ENCODE measurements at places on chromosomes 5 and 9. TPM values are rescaled to one million over a fixed set of nuclear protein-coding genes. Genes with fewer than 3 reads are reported as not detected.
A peak's percentile ranks its signal among the peaks of the same experiment; 100 is the strongest.

DNA sequence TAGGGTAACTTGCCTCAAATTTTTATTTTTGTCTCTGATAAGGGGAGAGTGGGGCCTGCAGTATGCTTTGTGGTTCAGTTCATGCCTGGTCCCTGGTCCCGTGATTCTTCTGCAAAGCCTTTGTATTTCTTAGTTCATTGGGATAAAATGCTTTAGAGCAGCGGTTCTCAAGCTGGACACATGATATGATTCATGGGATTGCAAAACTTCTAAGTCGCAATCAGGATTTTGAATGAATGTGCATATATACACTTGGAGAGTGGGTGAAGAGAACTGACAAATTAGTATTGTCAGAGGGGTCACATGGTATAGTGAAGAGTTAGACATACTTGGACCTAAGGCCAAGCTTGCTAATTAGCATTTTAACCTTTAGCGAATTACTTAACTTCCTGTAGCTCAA is 265.4 kb upstream of the KLF9 start:
- H3K4me3 ChIP-seq = no peak overlapping the region
- H3K27me3 ChIP-seq = no peaks in the 10 kb centered on the region
- H3K4me1 ChIP-seq = no peaks in the 10 kb centered on the region
- no peak overlapping the region for H3K27ac ChIP-seq

- no peak for DNase-seq
- no peaks in the 10 kb centered on the region for H3K4me1 ChIP-seq
- H3K27ac ChIP-seq = no peak overlapping the region
- H3K36me3 ChIP-seq = no peaks in the 10 kb centered on the region
- no peak overlapping the region for H3K4me3 ChIP-seq
- H3K27me3 ChIP-seq = no peaks in the 10 kb centered on the region
Measured at GRCh38 chr9:116937361-116937760, 250.3 kb downstream of the TRIM32 start.

DNA sequence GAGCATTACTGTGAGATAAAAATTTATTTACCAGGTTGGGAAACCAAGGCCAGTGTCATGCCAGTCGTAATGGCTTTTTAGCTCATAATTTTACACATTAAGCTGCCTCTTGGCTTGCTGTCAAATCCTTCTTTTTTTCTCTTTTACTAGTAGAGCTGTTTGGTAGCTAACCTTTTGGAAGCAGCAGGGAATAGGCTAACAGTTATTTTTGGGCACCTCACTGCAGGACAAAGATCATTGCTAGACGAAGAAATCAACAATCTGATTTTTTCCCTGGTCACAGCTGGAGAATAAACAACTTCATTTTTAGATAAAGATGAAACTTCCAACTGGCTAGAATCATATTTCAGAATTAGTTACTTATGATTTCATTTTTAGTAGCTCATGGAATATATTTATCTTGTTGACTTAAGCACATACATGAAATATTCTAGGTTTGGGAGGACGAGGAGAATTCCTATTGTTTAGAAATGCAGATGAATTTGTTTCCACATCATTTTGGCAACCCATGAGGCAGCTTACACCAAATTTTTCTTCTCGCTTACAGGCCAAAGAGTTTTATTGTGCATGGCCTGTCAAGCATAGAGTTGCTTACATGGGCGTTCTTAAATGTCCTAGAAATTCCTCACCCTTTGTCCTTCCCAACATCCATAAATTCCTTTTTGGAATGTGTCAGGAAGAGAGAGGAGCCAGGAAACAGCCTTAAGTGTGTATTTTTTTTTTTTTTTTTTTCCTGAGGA is 19.6 kb downstream of the TNC start:
- no peak overlapping the region for H3K27ac ChIP-seq
- DNase-seq = peak; percentile 62
- H3K27me3 ChIP-seq = no peaks in the 10 kb centered on the region
- H3K4me1 ChIP-seq = no peaks in the 10 kb centered on the region
- H3K4me3 ChIP-seq = no peak overlapping the region
- H3K36me3 ChIP-seq = no peaks in the 10 kb centered on the region

GRCh38 chr9:131636593-131636992 is 91.3 kb downstream of the PRRT1B start:
- no peak overlapping the region for H3K4me3 ChIP-seq
- no peak for DNase-seq
- peaks cover 12% of the 10 kb centered on the region for H3K4me1 ChIP-seq
- H3K27ac ChIP-seq = peak overlapping the region; percentile 91
- peaks cover 29% of the 10 kb centered on the region for H3K36me3 ChIP-seq

DNA sequence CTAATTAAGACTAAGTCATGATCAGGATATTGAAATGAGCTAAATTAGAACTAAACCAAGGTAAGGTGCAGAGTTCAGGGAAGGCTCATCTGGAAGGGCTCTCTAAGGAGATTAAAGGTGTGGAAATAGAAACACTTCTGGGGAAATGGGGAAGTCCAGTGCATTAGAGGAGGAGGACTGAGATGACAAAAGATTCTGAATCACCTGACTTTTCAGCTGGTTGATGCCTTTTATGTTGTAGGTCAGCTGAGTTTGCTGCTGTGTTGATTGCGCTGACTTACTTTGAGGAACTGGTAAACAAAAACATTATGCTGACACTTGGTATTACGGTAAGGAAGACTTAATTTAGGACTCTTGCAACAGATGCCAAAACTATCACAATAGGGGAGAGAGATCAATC is 23.8 kb downstream of the IFNA5 start:
- H3K27me3 ChIP-seq = no peaks in the 10 kb centered on the region
- H3K27ac ChIP-seq = no peak overlapping the region
- DNase-seq = no peak
- no peak overlapping the region for H3K4me3 ChIP-seq
- H3K4me1 ChIP-seq = no peaks in the 10 kb centered on the region

DNA sequence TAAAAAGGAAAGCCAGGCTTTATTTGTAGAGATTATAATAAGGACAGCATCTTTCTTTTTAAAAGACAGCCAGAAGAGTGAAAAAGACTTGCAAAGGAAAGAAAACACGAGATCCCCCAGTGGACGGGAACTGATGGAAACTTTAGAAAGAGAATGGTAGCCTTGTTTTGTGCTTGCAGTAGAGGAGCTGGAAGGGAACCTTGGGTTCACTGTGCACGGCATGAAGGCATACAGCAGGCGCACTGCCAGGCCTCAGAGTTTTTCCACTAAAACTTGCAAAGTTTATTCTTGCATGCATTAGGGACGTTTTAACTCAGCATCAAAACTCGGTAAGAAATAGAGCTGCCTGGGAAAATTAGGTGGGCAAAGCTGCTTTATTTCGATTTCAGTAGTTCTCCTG is 248.6 kb downstream of the IRX1 start:
- DNase-seq = no peak
- H3K4me3 ChIP-seq = no peak overlapping the region
- H3K27ac ChIP-seq = no peak overlapping the region
- H3K4me1 ChIP-seq = no peaks in the 10 kb centered on the region

DNA sequence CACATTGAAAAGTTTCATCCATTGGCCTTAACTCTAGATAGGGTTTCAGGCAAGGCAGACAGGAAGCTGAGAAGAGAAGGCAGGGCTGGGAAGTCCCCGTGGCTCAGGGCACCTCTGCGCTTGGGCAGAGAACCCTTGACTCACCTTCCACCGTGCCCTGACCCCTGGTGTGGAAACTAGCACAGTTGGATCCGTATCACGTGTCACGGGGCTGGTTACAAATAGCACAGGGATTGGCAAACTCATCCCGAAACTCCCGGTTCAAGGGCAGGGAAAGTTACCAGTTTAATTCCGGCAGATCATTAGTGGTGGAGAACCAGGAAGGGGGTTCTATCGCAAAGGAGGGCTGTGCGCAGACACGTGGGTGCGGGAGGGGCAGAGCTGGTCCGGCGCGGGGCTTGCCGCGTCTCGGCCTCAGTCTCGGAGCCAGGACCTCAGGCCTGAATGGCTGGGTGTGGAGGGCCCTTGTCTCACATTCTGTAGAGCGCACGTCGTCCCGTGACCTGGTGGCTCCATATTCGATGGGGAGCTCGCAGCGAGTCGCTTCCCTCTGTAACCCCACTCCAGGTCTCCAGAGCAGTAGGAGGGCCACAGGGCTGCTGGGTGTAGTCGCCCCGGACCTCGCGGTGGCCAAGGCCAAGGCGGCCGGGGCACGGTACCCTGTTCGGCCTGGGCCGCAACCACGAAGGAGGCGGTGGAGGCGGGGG is 771 bp upstream of the TMEM171 start:
- H3K4me1 ChIP-seq = no peaks in the 10 kb centered on the region
- no peaks in the 10 kb centered on the region for H3K36me3 ChIP-seq
- DNase-seq = peak; percentile 59
- no peak overlapping the region for H3K27ac ChIP-seq
- H3K27me3 ChIP-seq = peaks cover 9% of the 10 kb centered on the region

DNA sequence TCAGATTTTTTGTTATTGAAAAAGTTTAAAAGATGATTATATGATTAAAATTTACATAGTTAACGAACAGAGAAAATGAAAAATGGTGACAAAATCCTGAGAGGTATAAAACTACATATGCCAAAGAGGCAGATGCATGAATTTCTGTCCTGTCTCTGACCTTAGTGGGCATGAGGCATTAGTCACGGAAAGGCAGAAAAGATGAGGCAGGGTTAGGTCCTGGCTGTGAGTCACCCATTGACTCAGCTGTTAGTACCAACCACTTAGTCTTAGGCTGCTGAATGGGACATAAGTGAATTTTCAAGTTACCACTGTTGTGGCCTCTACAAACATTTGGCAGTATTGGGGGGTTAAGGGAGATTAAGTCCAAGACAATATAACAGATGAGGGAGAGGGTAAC is 33.1 kb downstream of the RASA1 start:
- H3K4me1 ChIP-seq = peaks cover 53% of the 10 kb centered on the region
- H3K4me3 ChIP-seq = no peak overlapping the region
- no peak for DNase-seq
- H3K27ac ChIP-seq = no peak overlapping the region

DNA sequence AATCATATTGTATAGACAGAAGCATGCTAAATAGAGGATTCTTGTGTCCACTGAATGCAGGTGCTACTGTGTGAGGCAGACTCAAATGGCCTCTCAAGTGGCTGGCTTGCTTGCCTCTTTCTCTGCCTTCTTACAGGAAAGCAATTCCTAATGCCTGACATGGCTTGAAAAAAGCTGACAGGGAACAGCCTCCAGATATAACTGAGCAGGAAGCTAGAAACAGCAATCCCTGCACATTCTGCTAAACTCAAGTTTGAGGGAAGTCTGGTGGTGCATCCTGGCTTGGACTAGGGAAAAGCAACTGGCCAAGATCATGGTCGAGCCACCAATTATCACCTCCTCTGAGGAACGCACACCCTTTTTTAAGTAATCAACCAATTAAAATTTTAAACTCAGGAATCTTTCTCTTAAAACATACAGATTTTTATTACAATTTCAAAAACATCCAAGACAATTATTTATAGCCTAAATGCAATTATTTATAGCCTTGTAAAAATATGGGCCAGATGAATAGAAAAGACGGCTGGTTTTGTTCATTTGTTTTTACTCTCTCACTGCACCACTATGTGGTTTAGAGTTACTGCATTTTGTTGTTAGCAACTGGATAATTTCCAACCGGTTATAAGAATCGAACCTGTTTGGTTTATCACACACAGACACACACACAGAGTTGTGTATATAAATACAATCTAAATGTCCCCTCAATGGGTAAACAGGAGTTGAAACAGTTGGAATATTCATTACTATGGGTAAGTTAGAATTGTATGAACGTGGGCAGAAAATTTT is 290.9 kb upstream of the ANKRD55 start:
- H3K36me3 ChIP-seq = no peaks in the 10 kb centered on the region
- no peak overlapping the region for H3K4me3 ChIP-seq
- H3K27ac ChIP-seq = no peak overlapping the region
- H3K27me3 ChIP-seq = no peaks in the 10 kb centered on the region
- no peak for DNase-seq
- H3K4me1 ChIP-seq = peaks cover 15% of the 10 kb centered on the region

GRCh38 chr5:111259636-111260035 is 35.5 kb downstream of the CAMK4 start:
- H3K27me3 ChIP-seq = no peaks in the 10 kb centered on the region
- no peaks in the 10 kb centered on the region for H3K36me3 ChIP-seq
- no peak for DNase-seq
- no peaks in the 10 kb centered on the region for H3K4me1 ChIP-seq
- H3K4me3 ChIP-seq = no peak overlapping the region
- no peak overlapping the region for H3K27ac ChIP-seq

GRCh38 chr5:107023732-107024131 is 647.0 kb downstream of the EFNA5 start:
- no peaks in the 10 kb centered on the region for H3K27me3 ChIP-seq
- H3K27ac ChIP-seq = no peak overlapping the region
- H3K4me3 ChIP-seq = no peak overlapping the region
- no peak for DNase-seq
- H3K4me1 ChIP-seq = no peaks in the 10 kb centered on the region

- no peak overlapping the region for H3K27ac ChIP-seq
- no peaks in the 10 kb centered on the region for H3K36me3 ChIP-seq
- H3K27me3 ChIP-seq = no peaks in the 10 kb centered on the region
- DNase-seq = no peak
Measured at GRCh38 chr5:163772241-163772640, 266.8 kb downstream of the MAT2B start.

DNA sequence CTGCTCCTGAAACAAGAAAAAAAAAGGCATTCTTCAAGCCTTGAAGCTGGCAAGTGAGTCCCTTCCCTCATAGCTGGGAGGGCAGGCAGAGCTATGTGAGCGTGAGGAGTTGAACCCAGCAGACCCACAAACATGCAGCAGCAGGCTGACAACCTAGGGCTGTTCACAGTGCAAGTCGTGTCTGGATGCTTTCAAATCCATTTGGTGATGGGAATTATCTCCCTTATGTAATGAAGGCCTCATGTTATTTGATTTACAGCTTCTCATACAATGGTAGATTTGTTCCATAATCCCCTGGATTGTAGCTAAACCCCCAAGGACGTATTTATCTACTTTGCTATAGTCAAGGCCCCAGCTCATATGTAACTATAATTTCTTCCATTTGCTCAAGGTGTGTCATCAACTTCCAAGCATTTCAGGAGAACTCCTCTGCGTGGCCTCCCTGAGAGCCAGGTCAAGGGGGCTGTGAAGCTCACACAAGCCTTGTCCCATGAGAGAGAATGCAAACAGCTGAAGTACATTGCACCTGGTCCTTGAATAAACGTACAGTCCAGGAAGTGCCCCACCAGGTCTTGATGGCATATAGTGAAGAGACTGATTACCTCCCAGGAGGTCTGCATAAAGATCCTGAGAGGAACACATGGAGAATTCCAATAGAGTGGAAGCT is 124.8 kb upstream of the SLC1A3 start:
- H3K36me3 ChIP-seq = no peaks in the 10 kb centered on the region
- H3K4me3 ChIP-seq = no peak overlapping the region
- DNase-seq = no peak
- no peak overlapping the region for H3K27ac ChIP-seq

- H3K4me1 ChIP-seq = peaks cover 19% of the 10 kb centered on the region
- H3K27ac ChIP-seq = no peak overlapping the region
- DNase-seq = no peak
- H3K27me3 ChIP-seq = no peaks in the 10 kb centered on the region
Measured at GRCh38 chr5:150349681-150350275, 7.7 kb upstream of the TCOF1 start.

- H3K4me1 ChIP-seq = no peaks in the 10 kb centered on the region
- H3K4me3 ChIP-seq = no peak overlapping the region
- H3K27me3 ChIP-seq = no peaks in the 10 kb centered on the region
- no peaks in the 10 kb centered on the region for H3K36me3 ChIP-seq
- no peak for DNase-seq
- H3K27ac ChIP-seq = no peak overlapping the region
Measured at GRCh38 chr9:81472701-81473100, 216.6 kb downstream of the TLE1 start.

Gene FAM81B
- total RNA-seq = 3.8 TPM

Gene SPATA31A1
- not detected for total RNA-seq

Gene ADGRV1
- 36.4 TPM for total RNA-seq
